ENCODE measurements at places on chromosomes 12 and 14. TPM values are rescaled to one million over a fixed set of nuclear protein-coding genes. Genes with fewer than 3 reads are reported as not detected.

The KRT8 gene
- 698 TPM for polyA plus RNA-seq

DNA sequence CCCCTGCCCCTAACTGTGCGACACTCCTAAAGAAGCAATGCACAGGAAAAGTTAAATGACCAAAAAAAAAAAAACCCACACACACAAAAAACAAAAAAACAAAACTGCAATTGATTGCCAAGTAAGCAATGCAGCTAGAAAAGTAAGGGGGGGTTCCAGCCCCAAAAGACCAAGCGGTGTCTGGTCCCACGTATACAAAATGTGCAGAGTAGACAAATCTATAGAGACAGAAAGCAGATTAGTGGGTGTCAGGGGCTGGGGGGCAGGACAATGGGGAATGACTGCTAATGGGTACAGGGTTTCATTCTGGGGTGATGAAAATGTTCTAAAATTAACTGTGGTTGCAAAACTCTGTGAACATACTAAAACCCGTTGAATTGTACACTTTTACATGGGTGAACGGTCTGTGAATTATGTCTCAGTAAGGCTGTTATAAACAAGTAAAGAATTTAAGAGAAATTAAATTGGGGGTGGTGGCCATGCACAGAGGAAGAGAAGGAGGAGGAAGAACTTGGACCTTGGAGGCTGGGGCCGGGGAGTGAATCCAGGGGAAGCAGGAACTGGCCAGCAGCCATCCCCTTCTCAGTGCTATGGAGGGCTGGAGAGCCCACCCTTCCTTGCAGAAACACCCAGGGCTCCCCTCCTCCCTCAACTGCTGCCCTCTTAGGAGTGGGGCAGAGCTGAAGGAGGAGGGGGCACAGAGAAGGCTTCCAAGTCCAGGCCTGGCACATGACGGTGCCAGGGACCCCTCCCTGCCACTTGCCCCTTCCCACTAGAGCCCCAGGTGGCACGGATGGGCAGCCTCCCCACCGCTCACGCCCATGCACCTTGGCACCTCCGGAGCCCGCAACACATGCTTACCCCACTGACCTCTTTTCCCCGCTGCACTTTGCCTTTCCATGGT, 45.4 kb downstream of the KDM2B start:
- DNase-seq, result peak; percentile 74

The DAO gene
- polyA plus RNA-seq, result not detected

DNA sequence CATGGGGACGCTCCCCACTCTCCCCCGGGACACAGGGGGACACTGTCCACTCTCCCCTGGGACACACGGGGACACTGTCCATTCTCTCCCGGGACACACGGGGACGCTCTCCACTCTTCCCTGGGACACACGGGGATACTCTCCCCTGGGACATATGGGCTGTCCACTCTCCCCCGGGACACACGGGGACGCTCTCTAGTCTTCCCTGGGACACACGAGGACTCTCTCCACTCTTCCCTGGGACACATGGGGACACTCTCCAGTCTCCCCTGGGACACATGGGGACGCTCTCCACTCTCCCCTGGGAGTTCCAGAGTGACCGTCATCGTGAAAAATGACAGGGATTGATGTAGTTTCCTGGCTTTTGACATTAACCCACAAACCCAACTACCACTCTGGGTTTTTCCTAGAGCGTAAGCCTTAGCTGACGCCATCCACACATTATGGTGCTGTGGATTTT, 3.0 kb upstream of the P2RX2 start:
- DNase-seq, result no peak

GRCh38 chr12:123071099-123071800, 79.6 kb downstream of the PITPNM2 start:
- DNase-seq, result no peak

The IRAK3 gene
- polyA plus RNA-seq, result 1.1 TPM

- DNase-seq, result no peak
These were observed 38.5 kb downstream of the CCDC92 start for GRCh38 chr12:123934016-123934620.

- no peak for DNase-seq
These were observed 153.6 kb upstream of the NRXN3 start for GRCh38 chr14:78016532-78016931.

- no peak for DNase-seq
These were observed 269.9 kb downstream of the ADAMTS20 start for GRCh38 chr12:43282106-43282505.

The RBP5 gene
- 3.9 TPM for polyA plus RNA-seq

GRCh38 chr14:33404964-33405574, 466.4 kb downstream of the NPAS3 start:
- DNase-seq, result no peak

The TBX3 gene
- polyA plus RNA-seq, result 4.6 TPM

- DNase-seq, result no peak
These were observed 6.4 kb downstream of the SSH1 start for GRCh38 chr12:108850854-108851573.

The VPS37B gene
- polyA plus RNA-seq, result 30.1 TPM

- peak; percentile 18 for DNase-seq
These were observed 178.8 kb downstream of the ETNK1 start for GRCh38 chr12:22803725-22804124.

GRCh38 chr14:91333650-91334039, 84.0 kb downstream of the CCDC88C start:
- DNase-seq, result no peak

DNA sequence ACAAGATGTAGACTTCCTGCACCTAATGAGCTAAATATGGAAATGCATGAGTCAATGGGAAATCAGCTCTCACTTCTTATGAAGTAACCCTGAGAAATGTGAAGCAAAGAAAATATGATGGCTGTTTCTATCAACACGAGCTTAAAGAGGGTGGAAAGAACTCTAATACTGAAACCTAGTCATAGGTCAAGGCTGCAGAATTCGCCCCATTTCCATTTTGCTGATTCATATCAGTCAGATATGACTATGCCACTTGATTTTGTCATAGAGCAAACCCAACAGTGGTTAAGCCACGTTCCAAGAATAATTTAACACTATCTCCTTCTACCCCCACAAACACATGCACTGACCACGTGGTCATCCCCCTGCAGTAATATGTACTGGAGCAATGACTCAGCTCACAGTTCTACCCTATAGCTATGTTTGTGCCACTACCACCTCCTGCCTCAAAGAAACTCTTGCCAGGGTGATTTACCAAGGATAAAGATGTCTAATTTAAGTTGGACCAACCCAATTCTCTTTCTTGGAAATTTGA, 157.5 kb downstream of the TMTC3 start:
- DNase-seq, result no peak

DNA sequence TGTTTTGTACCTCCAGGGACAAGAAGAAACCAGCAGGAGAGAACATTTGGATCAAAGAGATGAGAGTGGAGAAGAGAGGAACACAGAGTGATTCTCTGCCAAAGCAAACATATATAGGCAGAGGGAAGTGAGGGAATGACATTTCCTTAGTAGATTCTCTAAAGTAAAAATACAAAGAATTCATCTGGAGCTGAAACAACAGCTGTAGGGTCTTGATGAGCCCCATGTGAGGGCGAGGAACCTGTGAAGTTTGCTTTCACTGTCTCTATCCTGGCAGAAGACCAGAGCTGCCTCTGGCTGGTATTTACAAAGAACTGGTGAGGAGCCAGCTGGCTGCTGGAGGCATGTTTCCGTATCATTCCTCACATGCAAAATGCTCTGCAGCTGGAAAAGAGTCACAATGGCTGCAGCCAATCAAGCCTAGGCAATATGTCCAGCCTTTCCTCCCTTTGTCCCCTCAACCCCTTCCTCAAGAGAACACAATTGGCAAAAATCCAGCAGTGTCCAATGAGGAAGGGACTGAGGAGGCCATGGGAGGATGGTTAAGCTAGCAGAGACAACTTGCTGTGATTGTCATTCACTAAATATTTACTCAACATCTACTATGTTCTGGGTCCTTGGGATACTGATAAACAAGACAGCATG, 122.5 kb downstream of the PHLDA1 start:
- no peak for DNase-seq

GRCh38 chr12:32947206-32948067, 50.9 kb upstream of the PKP2 start:
- no peak for DNase-seq

DNA sequence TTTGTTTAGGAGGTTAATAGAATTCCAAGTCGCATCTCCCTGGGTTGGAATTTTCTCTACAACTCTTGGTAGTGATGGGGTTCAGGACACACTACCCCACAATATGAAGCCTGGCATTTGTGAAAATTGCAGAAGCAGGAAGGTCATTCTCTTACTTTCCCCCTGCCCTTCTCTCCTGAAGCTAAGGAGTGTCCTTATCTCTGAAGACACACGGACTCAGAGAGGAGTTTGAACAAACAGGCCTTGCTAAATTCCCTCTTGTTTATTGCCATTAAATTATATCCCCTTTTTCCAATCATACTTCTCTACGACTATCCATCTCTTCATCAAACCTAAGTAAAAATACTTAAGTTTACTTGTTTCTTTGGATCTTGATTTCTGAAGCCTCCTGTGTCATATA, 443.0 kb downstream of the RAD51B start:
- no peak for DNase-seq

The SPX gene
- 13.4 TPM for polyA plus RNA-seq

The HNRNPC gene
- 269 TPM for polyA plus RNA-seq

DNA sequence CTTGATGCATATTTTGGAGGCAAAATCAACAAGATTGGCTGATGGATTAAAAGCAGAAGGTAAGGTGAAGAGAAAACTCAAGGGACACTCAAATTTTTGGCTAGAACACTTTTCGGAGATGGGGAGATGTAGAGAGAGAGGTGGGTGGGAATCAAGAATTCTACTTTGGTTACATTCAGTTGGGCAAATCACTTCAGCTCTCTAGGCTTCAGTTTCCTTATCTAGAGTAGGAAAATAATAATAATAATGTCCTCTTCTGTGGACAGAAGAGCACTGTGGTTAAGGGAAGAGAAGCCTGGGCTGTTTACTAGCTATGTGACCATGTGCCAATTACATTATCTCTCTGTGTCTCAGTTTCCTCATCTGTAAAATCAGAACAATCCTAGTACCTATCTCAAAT, 23.4 kb upstream of the DHRS2 start:
- DNase-seq, result no peak

DNA sequence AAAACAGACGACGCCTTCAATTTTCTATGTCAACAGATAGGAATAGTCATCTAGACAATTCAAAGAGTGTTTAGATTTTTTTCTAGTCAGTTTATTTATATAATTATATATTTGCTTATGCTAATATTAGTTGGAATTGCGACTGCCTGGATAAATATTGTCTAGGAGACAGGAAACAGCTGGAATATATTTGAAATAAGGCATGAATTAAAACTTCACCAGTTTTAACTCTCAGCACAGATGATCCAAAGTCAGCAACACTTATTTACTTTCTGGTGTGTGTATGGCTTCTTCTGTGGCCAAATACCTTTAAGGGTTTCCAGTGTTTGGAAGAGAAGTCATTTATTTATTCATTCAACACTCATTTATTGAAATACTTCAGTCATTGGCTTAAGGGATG, 1215.4 kb upstream of the USP15 start:
- no peak for DNase-seq

DNA sequence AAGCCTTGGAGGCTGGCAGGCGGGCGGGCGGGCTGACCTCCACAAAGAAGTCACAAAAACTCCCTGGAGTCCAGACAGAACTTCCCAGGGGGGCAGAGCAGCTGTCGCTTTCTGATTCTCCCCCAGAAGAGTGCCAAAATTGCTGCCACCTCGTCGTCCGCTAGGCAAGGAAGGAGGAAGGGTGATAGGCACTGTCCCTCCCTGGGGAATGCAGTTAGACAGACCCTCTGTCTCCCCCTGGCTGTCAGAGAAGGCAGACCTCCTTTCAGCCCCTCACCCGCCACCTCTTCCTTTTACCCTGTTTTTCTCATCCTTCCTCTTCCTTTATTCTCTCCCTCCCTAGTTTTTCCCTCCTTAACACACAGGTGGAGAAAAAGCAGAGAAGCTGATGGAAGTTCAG, 18.7 kb downstream of the GRIN2B start:
- no peak for DNase-seq

All from pancreas (tissue), 10 donors.